ENCODE measurements at places on chromosomes 13 and 19.

DNA sequence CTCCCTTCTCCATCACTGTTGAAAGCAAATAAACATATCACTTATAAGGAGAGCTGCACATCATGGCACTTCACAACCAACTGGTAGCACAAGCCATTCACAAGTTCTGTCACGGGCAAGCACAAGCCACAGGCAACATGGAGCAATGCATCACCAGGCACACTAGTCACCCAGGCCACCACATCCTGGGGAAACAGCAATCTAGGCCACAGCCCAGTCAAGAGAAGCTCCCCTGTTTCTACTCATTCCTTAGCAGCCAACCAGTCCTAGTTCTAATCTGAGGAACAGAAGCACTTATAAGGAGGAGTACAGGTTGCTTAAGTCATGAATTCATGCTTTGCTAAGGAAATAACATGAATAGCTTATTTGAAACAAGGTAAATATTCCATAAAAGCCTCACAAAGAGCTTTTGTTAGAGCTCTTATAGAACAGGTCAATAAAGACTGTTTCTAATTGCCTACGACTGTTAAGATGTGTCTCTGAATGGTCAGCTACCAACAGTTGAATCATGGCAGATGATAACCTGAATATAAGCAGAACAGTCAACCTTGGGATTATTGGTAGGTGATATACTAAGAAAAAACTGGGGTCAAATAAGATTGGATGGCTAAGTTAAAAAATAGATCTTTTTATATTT lies 169.0 kb downstream of the TBC1D4 start:
- no peak for DNase-seq

- no peak for DNase-seq
Observed at GRCh38 chr13:97497400-97497799, 63.4 kb downstream of the RAP2A start.

- no peak for DNase-seq
Observed at GRCh38 chr19:48518207-48518606, 6.6 kb upstream of the LMTK3 start.

DNA sequence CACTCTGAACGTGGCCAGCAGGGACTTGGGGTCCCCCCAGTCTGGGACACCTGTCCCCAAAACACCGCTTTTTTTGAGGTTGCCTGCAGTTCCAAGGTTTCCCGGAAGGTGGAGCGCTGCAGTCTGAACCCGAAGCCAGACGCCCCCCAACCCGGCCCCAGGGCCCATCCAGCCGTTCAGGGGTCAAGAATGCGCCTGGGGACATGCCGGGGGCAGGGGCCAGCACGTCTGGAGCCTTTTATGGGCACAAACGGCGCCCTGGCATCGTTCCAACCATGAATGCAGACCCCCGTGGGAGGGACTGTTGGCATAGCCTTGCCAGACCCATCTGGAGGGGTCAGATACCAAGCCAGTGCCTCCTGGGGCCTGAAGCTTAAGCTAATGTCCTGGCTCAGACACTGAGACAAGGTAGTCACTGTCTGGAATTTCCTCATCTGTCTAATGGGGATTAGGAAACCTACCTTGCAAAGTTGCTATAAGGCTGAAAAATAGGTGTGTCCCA lies 6.9 kb downstream of the S1PR5 start:
- peak; percentile 86 for DNase-seq

DNA sequence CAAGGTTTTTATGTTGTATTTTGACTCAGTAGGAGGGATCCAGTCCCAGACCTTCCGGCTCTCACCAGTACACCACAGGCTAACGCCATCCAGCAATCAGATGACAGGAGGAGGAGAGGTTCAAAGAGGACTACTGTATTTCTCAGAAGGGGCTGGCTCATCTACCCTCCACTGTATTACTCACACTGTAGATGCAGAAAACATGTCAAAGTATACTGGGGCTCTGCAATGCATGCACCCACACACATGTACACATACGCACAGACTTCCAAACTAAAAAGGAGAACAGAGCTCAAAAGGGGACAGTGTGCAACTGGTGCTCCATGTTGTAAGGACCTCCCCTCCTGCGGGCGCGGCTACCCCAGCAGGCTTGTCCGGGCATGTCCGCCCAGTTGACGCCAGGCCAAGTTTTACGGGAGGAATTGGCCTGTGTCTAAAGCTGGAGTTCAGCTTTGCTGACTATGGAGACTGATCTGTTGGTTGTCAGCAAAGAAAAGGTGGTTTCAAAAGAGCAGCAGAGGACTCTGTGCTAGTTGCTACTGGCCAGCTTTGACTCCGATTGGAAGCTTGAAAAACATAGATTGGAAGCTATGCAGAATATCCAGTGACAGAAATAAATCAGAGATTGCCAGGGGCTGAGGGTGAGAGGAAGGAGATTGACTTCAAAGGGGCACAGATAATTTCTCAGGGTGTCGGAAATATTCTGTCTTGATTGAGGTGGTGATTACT lies 314.2 kb downstream of the DLEU7 start:
- DNase-seq, result no peak

DNA sequence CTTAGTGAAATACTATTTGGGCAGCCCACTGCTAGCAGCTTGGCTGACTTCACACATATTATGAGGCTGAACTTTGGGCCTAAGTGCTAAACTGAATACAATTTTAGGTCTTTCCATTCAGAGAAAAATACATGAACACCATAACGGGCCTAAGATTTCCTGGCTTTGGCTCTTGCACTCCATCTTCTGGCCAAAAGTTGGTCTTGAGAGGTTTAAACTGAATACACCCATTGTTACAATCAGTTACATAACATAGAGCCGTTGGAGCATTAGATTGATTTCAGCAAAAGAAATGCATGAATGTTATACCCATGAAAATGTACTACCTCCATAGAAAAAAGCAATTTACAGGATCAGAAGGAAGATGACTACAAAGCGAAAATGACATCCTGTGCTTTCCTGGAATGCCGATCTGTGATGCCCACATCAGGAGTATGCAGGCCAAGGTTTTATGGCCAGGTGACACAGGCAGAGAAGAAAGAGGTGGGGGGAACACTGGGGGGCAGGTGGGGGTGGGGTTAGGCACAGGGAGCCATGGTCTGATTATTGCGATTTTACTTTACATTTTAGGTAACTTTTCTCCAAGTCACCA lies 11.1 kb upstream of the SHISA2 start:
- peak; percentile 74 for DNase-seq

- DNase-seq, result no peak
Observed at GRCh38 chr19:56098731-56099568, 22.1 kb downstream of the ZNF787 start.

DNA sequence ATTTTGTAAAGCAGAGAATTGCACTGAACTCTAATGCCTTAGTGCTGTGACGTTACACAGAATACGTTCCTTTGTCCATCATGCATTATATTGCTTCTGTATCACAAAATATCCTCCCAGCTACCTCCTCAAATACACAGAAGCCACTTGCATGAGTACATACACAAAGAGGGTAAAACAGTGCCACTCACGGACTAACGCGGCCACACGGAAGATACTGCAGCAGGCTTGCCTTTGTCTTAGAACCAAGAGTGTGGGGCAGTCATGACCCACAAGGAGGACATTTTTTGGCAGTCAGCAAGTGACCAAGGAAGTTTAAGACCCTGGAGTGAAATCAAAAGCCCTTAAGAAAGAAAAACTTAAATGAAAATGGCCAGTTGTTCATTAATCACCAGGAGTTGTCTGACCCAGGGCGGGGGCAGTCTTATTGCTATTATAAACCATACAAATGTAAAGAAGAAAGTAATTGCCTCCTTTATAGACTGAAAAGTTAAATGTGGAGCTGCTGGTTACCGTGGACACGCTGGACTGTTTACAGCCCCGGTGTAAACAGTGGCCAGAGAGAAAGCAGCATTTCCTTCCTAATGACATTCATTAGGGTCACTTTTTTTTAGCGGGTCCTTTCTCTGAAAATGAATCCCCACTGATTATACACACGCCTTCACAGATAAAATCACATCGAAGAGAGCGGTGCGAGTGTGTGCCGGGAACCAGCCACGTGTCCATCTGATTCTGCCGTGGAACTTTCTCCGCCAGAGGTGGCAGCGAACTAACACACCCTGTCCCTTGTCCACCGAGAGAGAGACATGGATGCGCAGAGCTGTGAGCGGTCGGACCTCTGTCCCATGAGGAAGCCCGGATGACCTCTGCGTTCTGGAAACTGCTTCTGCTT lies 66.8 kb downstream of the SOX1 start:
- DNase-seq, result no peak

- no peak for DNase-seq
Observed at GRCh38 chr13:90979059-90979458, 368.4 kb upstream of the MIR17HG start.

DNA sequence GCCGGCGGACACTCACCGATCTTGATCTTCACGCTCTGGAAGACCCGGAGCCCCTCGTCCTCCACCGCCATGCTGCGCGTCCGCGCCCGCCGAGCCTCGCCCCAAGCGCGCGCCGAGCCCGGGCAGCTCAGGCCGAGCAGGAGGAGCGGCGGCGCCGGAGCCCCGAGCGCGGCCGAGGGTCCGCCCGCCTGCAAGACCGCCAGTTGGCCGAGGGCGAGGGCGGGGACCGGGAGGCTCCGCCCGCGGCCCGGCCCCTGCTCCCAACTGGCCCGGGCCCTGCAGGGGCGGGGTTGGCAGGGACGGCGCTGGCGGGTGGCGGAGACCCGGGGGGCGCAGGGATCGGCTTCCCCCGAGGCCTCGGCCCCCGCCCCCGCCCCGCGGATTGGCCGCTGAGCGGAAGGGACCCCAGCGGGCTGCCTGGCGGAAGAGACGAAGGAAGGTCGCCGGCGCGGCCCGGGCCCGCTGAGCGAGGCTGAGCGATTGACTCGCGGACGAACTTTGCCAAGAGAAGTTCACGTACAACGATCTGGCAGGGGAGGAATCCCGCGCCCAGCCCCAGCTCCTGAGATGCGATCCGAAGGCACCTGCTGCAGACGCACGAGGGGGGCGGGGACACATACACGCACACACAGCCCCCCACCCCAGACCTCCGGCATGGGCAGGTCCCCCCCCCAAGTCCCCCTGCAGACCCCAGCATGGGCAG lies at the start of gene RASA3:
RASA3 (minus strand) TSS at position 205 of the 703 bp plus-strand sequence; CDS start at position 71, 134 bp downstream.
- peak; percentile 90 for DNase-seq

DNA sequence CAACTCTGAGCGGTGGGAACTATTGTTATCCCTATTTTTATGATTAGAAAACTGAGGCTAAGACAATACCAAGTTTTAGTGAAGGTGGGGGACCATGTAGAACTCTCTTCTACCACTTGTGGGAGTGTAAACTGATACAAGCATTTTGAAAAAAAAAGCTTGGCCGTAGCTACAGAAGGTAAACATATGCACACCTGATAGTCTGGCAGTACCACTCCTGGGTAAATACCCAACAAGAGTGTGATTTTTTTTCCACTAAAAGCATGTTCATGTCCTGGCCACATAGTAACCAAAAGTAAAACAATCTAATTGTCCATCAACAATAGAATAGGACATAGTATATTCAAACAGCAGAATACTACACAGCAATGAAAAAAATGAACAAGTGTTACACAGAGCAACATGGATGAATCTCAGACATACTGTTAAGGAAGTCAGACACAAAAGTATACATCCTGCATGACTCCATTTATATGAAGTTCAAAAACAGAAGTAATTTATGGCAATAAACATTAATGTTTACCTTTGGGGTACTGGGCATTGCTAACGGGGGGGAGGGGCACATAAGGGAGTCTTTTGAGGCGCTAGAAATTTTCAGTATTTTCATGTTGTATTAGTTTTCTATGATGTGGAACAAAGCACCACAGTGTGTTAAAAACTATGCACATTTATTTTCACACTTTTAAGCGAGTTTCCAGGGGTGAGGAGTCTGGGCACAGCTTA lies 6.4 kb upstream of the SPATA13 start:
- no peak for DNase-seq
